T1000 (cell line): ENCODE measurements at places on chromosomes 1 and 21.

- no peak for DNase-seq
Measured at GRCh38 chr1:92184632-92185031, 33.1 kb upstream of the C1orf146 start.

GRCh38 chr1:177937931-177938330 is 31.9 kb downstream of the SEC16B start:
- DNase-seq = no peak

DNA sequence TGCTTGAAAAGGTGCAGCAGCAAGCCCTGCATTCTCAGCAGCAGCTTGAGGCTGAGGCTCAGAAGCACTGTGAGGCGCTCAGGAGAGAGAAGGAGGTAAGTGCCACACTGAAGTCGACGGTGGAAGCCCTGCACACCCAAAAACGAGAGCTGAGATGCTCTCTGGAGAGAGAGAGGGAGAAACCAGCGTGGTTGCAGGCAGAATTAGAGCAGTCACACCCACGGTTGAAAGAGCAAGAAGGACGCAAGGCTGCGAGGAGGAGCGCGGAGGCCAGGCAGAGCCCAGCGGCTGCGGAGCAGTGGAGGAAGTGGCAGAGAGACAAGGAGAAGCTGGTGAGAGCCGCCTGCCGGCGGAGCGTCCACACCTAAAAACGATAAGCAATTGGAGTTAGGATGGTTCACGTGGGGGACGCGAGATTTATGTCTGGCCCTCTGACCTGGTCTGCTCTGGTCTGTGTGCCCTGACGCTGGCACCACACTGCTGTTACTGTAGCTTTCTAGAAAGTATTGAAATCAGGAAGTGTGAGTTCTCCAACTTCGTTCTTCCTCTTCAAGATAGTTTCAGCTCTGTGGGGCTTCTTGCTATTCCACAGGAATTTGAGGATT is 26.7 kb upstream of the DIP2A start:
- no peak for DNase-seq

GRCh38 chr1:26472901-26473845 is 933 bp downstream of the HMGN2 start:
- DNase-seq = peak; percentile 91

DNA sequence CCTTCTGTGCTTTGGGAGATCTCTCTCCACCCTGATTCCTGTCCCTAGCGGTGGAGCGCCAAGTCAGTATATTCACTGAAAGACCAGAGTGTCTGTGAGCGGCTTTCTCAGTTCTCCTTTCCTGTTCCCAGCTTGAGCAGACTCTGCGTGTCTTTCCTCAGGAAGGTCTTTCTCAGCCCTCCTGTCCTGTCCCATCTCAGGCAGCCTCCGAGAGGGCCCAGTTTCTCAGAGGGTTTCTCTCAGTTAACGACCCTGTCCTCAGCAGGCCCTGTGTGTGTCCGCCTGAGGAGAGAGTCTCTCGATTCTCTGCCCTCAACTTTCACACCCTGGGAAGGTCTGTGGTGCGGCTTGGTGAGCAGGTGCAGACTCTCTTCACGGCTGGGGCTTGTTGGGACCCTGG is 34.0 kb upstream of the CHIT1 start:
- DNase-seq = no peak

DNA sequence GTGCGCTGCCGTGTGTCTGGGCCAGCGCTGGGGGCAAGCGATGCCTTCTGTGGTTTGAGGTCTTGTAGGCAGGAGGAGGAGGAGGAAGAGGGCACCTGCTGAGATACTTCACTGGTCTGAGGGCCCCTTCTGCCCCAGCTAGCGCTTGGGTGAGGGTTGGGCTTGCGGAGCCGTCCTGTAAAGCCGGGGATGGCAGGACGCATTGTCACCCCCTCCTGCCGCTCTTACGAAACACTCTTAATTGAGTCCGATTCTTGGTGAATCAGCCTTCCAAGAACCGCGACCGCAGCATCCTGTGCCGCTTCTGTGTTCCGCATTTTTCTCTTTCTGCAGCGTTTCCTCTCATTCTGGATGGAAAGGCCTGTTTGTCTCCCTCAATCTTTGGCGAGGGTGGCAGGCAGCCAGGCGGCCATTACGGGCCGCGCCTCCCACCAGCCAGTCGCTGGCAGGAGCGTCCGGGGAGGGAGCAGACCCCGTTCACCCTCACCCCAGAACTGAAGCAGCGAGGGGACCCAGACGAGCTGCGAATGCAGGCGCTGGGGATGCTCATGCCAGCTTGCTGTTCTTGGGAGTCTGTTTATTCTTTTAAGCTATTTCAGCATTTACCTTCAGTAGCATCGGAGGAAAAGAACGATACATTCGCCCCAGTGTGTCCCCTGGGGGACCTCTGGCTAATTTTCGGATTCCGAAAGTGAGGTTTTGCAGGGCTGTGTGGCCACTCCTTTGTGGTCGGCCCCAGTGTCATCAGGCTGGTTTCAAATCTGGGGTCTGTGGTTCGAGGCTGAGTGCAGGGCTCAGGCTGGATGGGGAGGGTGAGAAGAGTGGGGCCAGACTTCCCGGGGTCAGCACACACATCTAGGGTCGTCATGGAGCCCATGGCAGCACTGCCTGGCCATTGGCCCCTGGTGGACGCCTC is 62.7 kb downstream of the SKI start:
- peak; percentile 81 for DNase-seq

DNA sequence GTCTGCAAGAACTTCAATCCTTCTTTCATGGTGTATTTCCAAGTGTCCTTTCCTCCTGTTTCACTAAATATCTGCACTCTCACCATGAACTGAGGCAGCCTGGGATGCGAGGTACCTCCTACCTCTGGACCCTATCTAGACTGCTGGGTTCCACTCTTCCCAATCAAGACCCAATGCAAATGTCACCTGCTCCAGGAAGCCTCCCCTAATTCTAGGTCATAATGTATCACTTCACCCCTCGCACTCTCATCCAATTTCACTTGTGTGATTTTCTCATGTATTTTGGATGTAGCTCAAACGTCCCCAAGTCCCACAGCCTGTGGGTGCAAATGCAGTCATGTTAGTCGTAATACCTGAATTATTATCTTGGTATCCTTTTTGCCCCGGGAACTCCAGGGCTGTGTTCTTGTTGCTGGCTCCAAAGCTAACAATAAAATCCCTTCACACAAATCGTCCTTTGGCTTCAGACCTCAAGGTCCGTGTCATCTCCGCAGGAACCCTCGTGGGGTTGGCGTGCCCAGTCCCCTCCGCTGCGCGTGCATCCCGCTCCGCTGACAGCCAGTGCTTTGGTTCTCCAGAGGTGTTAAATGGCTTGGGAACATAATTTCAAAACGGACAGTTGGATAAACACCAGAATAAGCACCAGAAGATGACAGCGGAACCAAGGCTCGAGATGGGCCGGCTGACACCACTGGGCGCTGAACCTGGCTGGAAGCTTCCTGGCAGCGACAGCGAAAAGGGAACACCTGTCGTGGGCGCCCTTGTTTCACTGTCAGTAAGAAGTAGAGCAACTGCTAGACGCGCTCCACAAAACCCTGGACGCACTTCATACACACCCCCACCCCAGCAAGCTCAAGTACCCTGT is 1.0 kb upstream of the BACH1 start:
- DNase-seq = no peak

DNA sequence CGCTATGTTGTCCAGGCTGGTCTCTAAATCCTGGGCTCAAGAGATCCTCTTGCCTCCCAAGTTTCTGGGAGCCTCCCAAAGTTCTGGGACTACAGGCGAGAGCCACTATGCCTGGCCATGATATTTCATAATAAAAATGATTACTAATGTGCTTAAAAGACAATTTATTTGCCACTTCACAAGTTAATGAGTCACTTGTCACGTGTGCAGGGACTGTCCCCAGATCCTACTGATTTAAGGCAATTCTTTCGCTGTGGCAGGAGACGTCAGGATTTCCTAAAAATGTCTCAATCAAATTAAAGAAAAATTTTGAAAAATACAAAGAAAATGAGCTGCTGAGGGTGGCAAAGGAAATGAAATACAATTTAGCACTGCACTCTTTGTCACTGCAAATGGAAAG is 43.5 kb downstream of the B3GALNT2 start:
- DNase-seq = no peak

GRCh38 chr1:29583727-29584126 is 347.4 kb downstream of the PTPRU start:
- DNase-seq = no peak

GRCh38 chr1:76068953-76069561 is 5.5 kb upstream of the ST6GALNAC3 start:
- no peak for DNase-seq

GRCh38 chr21:40882192-40882915 is 35.4 kb upstream of the DSCAM start:
- no peak for DNase-seq

DNA sequence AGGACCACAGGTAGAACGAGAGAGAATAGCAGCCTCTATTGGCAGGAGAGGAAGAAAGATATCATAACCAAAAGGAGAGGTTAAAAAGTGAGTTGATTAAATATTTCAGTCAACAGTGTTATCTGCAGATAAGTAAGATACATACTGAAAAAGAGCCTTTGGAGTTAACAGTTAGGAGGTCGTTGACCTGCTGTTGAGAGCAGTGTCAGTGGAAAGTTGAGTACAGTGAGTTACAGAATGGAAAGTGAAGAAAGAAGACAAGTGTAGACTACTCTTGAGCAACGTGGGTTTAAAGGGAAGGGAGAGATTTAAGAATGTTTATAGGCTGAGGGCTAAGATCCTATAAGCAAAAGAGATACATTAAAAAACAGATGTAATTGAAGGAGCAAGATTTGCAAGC is 30.2 kb downstream of the GNAT2 start:
- no peak for DNase-seq

DNA sequence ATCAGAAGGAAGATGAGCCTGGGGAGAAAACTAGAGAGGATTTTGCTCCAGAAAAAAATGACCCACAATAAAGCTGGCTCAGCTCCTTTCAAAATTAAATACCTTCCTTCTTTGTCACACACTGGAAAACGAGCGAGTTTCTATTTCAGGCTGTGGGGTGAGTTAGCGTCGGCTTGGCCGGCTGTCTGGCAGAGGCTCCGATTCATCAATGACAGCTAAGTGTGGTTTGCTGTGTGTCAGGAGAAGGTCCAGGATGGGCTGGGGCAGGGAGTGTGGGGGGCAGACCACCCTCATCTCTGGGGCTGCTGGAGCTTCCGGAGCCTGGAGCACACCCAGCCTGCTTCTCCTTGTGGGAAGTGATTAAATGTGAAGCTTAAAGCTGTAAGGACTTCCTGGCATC is 120.2 kb downstream of the ETS2 start:
- peak; percentile 52 for DNase-seq

DNA sequence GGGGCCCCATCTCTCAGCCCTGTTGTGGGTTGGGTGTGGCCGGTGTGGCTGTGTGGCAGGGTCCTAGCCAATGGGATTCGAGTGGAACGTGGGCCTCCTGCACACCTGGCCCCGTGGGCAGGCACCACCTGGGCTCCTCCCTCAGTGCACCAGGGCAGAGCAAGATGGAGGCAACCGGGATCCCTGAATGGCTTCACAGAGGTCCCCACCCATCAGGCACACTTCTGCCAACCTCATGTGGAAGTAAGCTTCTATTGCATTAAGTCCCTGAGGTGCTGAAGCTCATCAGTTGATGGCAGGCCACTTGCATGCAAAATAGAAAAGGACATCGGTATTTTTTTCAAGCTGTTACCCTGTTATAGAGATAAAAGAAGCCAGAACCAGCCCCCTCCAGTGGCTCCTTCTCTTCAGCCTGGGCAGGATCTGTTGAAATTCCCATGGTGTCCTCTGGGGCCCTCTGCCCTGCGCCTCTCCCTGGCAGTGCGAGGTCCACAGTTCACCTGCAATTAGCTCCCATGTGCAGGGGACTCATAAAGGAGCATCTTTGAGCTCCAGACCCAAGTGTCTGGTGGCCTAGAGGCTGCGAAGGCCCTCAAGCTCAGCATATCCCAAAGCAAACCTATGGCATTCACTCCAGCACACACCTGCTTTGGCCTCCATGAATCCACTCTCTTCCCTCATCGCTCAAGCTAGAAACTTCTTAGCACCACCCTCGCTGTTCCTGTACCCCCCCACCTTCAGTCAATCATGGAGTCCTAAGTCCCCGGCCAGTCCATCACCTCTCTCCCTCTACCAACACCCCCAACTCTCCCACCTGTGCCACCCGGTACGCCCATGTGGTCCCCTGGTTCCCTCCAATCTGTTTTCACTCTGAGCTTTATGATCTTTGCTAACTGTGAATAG is 2.1 kb upstream of the SLC45A1 start:
- DNase-seq = no peak

- DNase-seq = no peak
Measured at GRCh38 chr1:16944038-16944437, 22.3 kb downstream of the CROCC start.

GRCh38 chr1:235952950-235953615 is 86.4 kb upstream of the LYST start:
- DNase-seq = no peak

DNA sequence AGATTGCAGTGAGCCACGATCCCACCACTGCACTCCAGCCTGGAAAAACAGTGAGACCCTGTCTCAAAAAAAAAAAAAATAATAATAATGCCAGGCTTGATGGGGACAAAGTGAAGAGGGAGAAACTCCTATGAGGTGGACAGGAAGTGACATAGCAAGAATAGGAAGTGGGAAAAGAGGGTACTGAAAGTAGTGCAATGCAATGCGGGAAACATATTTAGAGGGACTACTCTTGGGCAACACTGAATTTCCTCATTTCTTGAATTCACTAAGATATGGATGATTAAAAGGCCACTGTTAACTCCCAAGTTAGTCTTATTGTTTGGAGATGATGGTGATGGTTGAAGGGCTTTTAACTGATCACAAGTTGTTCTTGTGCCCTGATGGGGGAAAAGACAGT is 21.6 kb upstream of the KCNA2 start:
- no peak for DNase-seq

DNA sequence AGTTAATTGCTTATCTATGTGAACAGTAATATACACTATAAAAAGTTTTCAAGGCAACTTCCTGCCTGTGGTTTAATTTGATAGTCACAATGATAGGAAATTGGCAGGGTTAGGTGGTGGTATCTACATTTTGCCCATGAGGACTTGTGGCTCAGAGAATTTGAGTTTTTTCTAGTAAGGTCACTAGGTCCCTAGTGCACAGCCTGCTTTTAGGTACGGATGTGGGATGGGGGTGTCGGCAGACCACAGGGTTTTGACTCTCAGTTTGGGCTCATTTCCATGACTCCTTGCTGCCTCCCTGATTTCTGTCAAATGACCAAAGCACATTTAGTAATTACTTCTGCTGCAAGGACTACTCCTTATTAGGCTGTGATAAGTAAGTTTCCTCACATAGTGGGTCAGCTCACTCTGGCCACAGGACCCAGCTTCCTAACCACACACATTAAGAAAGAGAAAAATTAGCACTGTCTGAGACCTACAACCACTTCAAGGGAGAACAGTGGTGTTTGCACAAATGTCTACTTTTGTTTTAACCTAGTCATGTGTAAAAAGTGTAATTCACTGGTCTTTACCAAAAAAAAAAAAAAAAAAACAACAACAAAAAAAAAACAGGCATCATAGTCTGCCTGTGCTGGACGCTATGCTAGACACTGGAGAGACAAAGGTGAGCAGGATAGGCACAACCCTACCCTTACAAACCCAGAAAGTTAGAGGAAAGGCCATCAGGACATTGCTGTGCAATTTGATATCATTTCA is 43.7 kb downstream of the MRPL39 start:
- DNase-seq = no peak

GRCh38 chr21:39867198-39867650 is at the start of gene PCP4:
TSS of gene PCP4 (plus strand) at chr21:39867438. CDS start at chr21:39867502, 64 bp downstream.
- no peak for DNase-seq
